ENCODE measurements at places on chromosomes 6 and 20.

DNA sequence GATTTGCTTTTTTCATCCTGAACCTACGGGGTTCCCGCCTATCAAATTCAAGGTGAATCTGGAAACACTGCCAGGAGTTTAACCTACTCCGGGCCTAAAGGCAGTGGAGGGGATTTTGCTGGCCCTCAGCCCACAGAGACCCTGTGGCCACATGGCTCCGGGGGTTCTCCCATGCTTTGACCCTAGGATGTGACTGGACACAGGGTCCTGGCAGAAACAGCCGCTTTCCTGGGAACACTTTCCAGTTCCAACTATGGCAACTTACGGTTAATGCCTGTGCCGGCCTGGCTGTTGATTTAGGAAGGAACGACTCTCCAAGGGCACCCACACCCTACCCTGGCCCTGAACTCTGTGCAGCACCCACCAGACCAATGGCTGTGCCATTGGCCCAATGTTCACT is 141.7 kb upstream of the RPS6KA2 start:
- DNase-seq = no peak

- no peak for DNase-seq
Observed at GRCh38 chr6:128443553-128443952, 76.8 kb downstream of the PTPRK start.

- DNase-seq = no peak
Observed at GRCh38 chr6:159533568-159533967, 159.5 kb downstream of the SOD2 start.

GRCh38 chr6:125558907-125559306 is 190.5 kb upstream of the HEY2 start:
- DNase-seq = no peak

- DNase-seq = no peak
Observed at GRCh38 chr6:46590765-46591164, 61.9 kb downstream of the CYP39A1 start.

- DNase-seq = no peak
Observed at GRCh38 chr20:1622450-1622849, 2.6 kb upstream of the SIRPB1 start.

Data from NCI-H345 (cell line).